ENCODE measurements at places on chromosomes 3 and 15.

GRCh38 chr15:63906266-63906584 lies 72.5 kb upstream of the HERC1 start:
- DNase-seq, result no peak

DNA sequence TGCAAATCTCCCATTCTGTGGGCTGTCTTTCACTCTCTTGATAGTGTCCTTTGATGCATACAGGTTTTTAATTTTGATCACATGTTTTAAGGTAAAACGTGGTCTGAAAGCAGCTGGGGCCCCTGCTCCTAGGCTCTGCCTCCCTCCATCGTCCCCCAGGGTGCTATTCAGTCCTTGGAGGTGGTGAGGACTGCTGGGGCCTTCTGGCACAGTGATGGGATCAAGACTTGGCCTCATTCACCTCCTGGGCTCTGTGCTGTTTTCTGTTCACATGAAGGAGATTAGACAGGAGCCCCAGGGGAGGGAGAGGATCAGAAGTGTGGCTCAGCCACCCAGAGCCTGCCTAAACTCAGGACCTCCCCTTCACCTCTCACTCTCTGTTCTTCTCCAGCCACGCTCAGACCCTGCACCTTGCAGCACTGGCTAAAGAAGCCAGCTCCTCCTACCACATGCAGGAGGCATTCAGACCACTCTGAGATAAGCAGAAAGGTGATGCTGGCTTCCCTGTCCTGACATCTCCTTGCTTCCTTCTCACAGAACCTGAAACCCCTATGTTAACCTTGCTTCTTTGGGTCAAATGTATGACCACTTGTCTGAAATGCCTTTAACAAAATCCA lies 43.9 kb downstream of the PAQR5 start:
- no peak for DNase-seq

GRCh38 chr15:45169608-45170480 lies 17.9 kb downstream of the SHF start:
- no peak for DNase-seq

- DNase-seq, result no peak
Measured at GRCh38 chr15:68445351-68445750, 13.4 kb upstream of the ITGA11 start.

DNA sequence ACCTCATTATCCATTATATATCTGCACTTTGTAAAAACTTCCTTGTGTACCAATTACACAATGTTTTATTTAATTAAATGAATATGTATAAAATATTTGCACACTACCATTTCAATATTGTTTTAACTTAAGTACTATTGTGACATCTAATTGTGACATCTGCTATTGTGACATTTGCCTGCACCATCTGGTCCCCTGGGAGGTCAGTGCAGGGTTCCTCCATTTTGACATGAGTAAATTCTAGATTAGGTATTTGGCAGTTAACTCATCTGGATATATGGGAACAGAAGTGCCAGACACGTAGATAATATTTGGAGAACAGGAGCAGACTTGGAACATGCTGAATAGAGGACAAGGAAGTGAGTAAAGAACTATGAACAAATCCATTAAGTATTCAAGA lies 332.1 kb downstream of the VGLL3 start:
- no peak for DNase-seq

DNA sequence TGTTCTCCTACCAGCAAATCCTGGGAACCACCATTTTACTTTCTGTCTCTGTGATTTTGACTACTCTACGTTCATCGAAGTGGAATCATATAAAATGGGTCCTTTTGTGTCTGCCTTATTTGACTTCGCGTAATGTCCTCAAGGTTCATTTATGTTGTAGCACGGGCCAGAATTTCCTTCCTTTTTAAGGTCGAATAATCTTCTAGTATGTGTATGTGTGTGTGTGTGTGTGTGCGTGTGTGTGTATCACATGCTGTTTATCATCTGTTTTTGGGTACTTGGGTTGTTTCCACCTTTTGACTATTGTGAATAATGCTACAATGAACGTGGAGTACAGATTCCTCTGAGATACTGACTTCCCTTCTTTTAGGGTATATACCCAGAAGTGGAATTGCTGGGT lies 35.3 kb downstream of the STARD5 start:
- DNase-seq, result no peak

GRCh38 chr15:60928210-60928609 lies 300.9 kb downstream of the RORA start:
- no peak for DNase-seq

DNA sequence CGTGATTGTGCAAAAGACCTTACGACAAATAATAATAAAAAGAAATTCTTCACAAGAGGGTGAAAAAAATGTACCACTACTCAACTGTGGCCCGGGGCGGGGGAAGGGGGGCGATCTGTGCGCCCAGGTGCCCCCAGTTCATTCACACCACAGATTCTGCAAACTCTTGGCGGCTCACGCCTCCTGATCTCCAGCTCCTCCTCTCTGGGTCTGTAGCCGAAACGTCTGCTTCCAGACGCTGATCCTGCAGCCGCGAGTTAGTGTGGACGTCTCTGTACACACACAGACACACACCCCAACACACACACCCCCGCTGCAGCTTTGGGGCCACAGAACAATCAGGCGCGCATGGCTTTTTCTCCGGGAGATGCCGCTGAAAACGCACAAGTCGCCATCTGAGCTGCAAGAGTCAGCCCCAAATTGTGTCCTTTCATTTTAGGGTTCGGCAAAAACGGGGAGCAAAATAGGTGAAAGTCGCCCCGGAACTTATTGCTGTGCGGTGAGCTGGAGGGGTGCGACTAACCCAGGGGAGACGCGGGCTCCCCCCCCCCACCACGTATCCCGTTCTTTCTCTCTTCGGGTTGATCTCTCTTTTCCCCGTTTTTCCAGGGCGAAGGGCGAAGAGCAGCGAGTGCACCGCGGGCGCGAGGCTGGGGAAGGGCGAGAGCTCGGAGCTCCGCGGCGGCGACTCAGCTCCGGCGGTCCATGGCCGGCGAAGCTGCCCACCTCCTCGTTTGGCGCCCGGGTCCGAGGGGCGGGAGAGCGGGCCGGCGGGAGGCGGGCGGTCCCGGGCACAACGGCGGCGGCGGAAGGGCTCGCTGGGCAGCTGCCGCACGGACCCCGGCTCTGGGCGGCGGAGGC lies 505 bp upstream of the WNT5A start:
- DNase-seq, result no peak

DNA sequence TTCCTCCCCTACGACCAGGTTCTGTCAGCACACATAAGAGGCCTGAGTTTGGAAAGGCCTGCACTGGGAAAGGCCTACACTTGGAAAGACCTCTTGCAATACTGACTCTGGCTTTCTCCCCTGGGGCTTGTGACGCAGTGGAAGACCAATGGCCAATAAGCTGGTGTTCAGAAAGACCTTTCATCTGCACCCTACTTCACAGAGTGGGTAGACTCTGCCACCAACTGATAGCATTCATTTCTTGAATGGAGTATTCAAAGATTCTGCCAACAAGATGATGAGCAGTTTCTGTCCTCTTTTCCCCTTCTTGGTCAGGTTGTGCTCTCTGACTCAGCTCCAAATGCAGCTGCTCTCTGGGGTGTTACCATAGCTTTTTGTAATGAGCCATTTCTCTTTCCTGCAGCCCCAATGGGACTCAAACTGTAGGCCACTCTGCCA lies 48.8 kb downstream of the TIPARP start:
- no peak for DNase-seq

DNA sequence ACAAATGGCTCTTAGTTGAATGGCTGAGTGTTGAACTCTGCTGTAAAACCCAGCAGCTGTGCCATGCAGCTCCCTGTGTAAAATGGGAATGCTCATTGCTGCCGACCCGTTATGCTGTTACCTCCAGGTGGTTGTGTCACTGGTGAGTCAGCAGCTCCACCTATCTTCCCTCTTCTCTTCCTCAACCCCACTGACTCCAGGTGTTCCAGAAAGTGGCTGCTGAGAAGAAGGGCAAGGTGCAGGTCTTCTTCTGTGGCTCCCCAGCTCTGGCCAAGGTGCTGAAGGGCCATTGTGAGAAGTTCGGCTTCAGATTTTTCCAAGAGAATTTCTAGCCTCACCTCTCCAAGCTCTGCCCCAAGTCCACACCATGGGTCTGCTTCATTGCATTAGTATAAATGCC lies 41.9 kb downstream of the NOX5 start:
- DNase-seq, result no peak

GRCh38 chr3:104549099-104549714 lies 817.5 kb upstream of the ALCAM start:
- no peak for DNase-seq

GRCh38 chr3:108475220-108475782 lies 35.1 kb downstream of the MYH15 start:
- DNase-seq, result no peak

DNA sequence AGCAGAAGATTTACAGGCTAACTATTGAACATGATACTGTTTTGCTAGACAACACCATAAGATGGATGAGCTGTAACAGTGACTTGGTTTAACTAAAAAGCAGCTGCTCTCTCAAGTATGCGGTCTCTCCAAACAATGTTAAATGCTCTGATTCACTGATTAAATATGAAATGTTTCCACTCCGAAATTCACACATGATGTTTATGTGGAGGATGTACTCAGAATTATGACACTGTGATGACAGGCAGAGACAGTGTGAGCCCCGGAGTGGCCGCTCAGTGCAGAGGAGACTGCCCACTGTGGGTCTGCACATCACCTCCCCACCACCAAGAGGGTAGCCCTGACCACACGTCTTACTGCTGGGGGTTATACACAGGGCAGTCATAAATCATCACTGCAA lies 83.9 kb upstream of the MEX3B start:
- DNase-seq, result peak; percentile 90

DNA sequence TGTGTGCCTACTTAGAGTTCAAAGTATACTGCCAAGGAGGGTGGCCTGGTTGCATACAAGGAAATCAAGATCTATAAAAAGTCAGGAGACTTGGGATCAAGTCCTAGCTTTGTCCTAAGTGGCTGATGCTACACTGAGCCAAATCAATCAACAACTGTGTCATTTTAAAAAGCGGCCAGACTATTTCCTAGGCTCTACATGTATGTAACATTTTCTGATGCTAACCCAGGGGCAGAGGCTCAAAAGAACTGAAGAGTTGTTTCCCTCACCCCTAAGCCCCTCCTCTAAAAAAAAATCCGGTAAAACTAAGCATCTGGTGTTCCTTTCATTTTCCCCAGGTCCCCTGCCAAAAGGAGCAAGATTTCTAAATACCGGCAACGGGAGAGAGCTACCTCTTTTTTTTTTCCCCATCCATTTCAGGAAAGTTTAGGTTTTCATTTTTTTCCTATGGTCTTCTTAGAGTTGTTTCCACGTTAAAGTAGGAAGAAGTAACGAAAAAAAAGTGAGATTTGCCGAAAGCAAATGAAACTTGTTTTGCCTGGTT lies 18.8 kb upstream of the CHD2 start:
- DNase-seq, result no peak

GRCh38 chr3:86782286-86782685 lies 208.7 kb downstream of the VGLL3 start:
- DNase-seq, result no peak

DNA sequence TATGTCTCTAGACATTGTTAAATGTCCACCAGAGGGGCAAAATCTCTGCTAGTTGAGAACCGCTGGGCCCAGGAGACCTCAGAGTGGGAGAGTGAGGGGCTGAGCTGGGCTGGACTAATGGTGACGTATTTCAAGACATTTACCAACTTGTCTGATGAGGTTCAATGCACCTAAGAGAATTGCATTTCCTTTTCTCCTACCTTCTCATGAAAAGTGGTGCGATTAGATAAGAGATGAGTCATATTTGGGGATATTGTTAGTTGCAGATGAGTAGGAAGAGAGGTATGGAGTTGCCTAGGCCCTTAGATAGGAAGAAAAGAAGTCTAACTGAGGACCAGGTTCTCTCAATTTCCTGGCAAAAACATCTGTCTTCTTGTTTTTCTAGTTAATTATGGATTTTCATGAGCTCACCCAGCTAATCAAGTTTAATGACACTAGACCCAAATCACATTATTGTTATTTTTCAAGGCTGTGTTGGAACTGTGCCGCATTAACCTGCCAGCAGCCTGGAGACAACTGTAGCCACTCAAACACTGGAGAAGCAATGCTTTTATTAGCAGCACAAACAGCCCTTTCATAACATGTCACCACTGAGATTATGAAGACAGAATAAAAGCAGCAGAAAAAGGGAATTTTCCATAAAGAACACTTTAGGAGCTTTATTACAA lies 144.2 kb downstream of the PDCD6IP start:
- DNase-seq, result no peak

GRCh38 chr3:157832588-157832987 lies 273.6 kb downstream of the SHOX2 start:
- peak; percentile 66 for DNase-seq

- DNase-seq, result no peak
Measured at GRCh38 chr3:140950144-140950543, 8.5 kb downstream of the SLC25A36 start.

- DNase-seq, result no peak
Measured at GRCh38 chr3:195286115-195286872, 15.3 kb upstream of the XXYLT1 start.

DNA sequence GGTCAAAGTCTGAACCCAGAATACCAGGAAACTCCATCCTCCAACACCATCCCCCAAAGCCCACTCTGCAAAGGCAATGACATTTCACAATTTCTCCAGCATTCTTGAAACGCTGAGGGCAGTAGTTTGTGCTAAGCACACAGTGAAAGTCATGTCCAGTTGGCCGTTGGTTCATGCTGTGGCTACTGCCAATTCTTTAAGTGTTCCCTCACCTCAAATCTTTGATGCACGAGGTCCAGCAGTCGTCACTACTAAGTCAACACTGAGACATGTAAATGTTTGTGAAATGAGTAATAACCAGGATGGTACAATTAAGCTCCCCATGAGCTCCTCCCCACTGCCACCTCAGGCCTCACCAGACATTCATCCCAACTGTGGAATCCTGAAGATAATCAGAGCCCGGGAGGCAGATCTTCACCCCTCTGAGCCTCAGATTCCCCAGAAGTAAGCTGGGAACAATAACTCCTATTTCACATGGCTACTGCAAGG lies 7.0 kb downstream of the SUCLG2 start:
- DNase-seq, result peak; percentile 91
